Pancreas (tissue), 10 donors: ENCODE measurements at places on chromosomes 4 and X.
A peak's percentile ranks its signal among the peaks of the same experiment; 100 is the strongest.

- peak; percentile 14 for DNase-seq
Observed at GRCh38 chrX:46376246-46376885, 168.9 kb downstream of the ZNF674 start.

DNA sequence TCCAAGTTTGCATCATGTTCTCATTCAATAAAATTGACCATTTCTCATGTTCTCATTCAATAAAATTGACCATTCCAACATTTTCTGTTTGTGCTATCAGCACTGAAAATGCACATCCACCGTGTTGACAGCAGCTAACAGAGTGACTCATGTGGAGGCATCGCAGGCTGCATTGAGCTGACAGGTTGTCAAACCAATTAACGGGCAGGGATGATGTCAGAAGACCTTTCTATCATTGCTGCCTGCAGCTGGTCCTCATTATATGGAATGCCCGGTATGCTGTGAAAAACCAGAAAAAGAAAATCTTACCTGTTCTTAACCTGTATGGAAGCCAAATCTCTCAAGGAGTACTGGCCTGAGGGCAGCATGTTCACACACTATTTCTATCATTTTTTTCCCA lies 202.0 kb downstream of the SMIM20 start:
- DNase-seq, result no peak

- no peak for DNase-seq
Observed at GRCh38 chr4:89535251-89535650, 227.7 kb upstream of the GPRIN3 start.

GRCh38 chr4:8340781-8341241 lies 71.3 kb downstream of the HTRA3 start:
- DNase-seq, result no peak

GRCh38 chr4:84312426-84313012 lies 186.6 kb downstream of the NKX6-1 start:
- DNase-seq, result no peak

DNA sequence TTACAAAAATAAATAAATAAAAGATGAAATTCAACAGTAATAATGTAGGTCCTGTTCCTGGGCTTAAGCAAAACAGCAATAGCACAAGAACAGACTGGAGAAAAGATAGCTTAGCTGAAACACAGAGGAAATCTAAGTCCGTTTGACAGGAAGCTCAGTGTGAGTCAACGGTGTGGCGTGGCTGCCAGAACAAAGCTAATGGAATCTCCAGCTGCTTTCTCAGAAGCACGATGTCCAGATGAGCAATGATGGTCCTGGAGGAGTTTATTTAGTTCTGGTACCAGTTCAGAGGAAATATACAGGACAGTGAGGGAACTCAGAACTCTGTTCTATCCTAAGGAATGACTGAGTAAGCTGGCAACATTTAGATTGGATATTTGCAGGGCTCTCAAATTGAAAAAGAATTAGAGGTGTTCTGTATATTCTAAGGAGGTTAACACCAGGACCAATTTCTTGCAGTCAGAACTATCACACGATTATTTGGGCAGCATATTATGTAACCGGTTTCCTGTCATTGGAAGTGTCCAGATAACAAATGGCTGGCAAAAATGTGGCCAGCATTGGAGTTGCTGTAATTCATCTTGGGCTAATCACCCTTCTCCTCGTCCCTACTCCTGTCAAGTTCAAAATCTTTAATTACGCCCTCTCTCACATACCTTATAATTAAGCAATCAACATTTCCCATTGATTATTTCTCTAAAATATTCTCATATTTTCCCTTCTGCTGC lies 12.7 kb downstream of the GAB3 start:
- no peak for DNase-seq

DNA sequence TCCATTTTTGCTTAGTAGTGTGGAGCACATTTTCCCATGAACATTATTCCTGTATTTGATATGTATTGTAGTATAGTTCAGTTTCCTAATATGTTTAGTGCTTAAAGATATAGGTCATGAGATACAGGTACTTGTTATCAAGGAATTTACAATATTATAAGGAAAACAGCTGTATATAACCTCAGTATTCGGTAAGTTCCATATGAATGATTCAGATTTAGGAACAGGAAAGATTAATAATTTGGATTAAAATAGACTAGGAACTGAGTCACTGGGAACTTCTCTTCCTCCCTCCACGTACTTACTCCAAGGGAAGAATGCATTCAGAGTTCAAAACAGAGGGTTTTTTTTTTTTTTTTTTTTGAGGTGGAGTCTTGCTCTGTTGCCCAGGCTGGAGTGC lies 20.0 kb downstream of the DIAPH2 start:
- DNase-seq, result no peak

- no peak for DNase-seq
Observed at GRCh38 chrX:3728454-3728853, 15.0 kb upstream of the PRKX start.

DNA sequence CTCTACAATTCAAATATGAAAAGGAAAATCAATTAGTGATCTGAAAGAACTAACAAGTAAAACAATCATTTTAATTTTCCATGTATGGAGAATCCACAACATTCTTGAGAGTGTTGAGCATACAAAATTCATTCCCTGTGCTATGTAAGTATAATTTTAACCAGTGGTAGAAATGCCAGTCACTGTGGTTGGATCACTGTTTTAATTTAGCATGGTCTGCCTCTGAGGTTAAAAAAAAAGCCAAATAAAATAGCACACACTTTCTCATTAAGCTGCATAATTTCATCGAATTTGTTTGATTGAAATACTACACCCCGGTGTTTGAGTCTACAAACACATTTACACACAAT lies 185.5 kb upstream of the STS start:
- no peak for DNase-seq

DNA sequence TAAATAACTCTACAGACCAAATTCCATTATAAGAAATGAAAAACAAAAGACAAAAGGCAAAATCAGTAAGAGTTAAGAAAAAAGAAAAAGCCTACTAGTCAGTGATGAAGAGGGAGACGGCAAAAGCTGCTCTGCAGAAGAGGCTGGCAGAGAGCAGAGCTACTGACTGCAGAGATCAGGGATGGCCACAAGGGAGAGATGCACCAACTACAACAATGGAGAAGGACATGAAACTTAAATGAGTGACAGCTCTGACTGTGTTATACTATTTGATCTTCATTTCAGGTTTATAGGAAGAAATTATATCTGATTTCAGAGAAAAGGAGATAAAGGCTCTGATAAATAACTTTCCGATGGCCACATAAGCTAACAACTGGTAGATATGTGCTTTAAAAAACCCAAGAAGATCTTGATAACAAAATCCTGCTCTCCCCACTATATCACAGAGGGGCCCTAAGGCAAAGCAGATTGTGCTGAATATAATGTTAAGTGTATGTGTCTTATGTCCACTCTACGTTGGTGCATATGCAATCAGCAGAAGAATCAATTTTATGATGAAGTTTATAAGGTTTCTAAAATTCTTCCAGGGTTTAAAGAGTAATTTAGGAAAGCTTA lies 58.4 kb upstream of the COX18 start:
- DNase-seq, result no peak

DNA sequence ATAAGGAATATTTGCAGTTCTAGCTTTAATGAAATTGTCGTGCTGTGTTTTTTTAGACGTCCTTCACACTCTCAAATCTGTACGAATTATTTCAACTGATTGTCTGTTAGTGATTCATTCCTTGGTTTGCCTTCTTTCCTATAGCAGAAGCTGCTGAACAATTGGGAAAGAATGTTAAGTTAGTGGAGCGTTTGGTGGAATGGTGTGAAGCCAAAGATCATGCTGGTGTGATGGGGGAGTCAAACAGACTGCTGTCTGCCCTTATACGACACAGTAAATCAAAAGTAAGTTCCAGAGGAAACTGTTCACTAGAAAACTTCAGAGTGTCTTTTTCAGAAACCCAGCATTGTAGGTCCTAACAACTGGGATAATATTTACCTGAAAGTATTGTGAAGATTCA lies 159.9 kb downstream of the RAP1GDS1 start:
- no peak for DNase-seq

DNA sequence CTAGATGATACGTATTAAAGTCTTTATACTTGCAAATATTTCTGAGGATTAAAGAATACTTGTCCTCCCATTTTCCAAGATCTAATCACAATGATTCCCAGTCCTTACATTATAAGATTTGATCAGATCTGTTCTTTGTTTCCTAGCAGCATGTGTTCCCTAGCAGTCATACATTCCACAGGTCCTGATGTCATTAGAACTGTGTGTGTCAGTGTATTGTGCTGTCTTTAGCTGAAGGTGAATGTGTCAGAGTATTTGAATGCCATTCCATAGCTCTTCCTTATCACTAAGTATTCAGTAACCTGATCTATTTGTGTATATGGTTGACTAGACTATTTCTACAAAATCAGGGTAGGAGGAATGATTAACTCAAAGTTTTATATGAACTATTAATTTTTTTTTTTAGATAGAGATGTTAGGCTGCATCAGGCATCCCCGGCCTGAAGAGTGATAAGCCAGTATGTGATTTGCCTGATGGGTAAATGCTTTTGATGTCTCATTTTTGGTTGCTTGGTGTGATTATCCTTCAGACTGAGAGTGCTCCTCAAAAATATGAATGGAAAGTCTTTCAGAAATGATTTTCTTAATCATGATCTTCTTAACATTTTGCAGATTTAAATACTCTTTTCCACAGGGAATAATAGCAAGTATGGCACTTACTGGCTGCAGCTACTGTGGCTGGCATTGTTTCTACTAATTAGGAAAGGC lies 4.4 kb downstream of the ADGRL3 start:
- DNase-seq, result no peak

GRCh38 chr4:188428935-188429334 lies 289.7 kb downstream of the TRIML1 start:
- DNase-seq, result no peak

GRCh38 chrX:80237072-80237471 lies 183.2 kb upstream of the TENT5D start:
- DNase-seq, result no peak

- peak; percentile 54 for DNase-seq
Observed at GRCh38 chr4:1686440-1687036, 2.4 kb upstream of the FAM53A start.

- DNase-seq, result no peak
Observed at GRCh38 chr4:142353149-142353738, 492.9 kb downstream of the INPP4B start.

DNA sequence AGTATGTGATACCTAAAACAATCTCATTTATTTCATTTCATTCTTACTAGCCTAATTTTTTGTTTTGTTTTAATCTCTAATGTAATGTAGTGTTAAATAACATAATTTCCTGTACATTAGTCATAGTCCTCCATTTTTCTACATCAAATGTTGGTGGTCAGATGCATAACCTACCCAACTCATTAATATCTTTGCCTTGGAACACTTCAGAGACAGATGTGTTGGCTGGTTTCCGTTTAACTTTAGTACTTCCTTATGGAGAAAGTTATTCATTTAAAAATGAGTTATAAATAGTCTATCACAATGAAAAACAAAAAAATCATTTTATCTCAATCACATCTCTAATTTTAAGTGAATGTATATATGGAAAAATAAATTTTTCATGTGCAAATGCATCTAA lies 190.2 kb downstream of the ANTXR2 start:
- DNase-seq, result no peak

DNA sequence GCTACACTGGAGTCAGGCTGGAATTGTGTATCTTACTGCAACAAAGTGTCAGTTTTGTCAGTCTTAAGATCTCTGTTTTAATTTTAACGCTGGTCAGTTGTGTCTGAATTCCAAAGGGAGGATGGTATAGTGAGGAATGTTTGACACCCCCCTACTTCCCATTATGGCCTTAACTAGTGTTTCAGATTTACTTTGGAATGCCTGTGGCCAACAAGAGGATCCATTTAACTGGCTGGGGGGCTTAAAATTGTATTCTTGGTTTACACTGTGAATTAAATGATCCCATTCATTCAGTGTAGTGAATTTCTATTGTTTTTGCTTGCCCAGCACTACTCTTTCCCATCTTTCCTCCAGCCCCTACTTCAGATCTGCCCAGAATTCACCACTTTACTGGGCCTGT lies 75.8 kb upstream of the IQCM start:
- DNase-seq, result no peak

GRCh38 chrX:72128881-72129280 lies 2.8 kb downstream of the RTL5 start:
- DNase-seq, result peak; percentile 41
